ENCODE measurements at places on chromosomes 11 and 22.

GRCh38 chr22:29298641-29299040, 7.8 kb upstream of the GAS2L1 start:
- no peak for DNase-seq

GRCh38 chr11:19252394-19253152, 11.8 kb upstream of the E2F8 start:
- DNase-seq: no peak

- peak; percentile 88 for DNase-seq
Observed at GRCh38 chr11:7513234-7514098, at the start of gene PPFIBP2. Gene PPFIBP2 (plus strand): TSS chr11:7513999. CDS start chr11:7549476, 35,477 bp downstream.

DNA sequence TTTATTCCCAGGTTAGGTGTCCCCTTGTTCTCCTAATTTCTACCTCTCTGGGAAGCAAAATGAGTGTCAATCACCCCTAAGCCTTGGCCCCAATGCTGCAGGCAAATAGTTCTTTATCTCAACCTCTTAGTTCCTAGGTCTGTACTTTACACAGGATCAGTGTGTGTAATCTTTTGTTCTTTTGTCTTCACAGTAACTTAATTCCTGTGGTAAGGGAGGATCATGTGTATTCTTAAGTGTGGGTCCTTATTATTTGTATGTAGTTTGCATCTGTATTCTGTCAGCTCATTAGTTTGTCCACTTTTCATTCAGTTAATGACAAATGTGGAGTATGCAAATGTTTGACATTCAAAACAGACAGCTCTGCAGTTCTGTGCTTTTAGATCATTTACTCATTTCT, 166.7 kb downstream of the FAT3 start:
- no peak for DNase-seq

GRCh38 chr11:57047610-57048009, 58.9 kb downstream of the OR5AK2 start:
- no peak for DNase-seq

DNA sequence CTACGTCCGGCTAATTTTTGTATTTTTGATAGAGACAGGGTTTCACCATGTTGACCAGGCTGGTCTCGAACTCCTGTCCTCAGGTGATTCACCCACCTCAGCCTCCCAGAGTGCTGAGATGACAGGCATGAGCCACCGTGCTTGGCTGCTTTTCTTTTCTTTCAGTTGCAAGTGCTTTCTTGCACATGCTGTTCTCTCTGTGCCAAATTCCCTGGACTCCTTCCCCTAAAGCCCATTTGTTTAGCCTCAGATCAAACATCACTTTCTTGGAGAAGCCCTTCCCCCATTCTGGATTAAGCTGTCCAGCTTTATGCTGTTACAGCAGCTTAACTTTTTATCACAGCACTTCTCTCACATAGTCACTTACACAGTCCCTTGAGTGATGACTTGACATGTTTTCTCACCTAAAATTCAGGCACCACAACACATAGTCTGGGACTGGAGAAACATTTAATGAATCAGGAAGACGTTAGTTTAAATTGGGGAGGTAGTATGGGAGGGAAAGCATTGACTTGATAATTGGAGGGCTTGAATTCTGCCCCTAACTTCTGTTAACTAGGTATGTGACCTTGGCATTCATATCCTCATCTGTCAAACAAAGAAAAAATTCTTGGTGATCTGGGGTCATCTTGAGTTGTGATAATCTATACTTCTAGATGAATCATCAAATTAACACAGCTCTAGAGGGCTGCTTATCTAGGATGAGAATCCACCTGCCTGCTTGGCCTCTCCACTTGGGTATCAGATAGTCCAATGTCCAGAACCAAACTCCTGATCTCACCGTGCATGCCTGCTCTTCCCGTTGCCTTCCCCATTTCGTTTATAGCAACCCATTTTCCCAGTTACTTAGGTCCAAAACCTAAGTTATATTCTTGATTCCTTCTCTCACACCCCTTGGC, 18.4 kb downstream of the ACO2 start:
- no peak for DNase-seq

GRCh38 chr11:114928260-114928870, 250.0 kb downstream of the NXPE2 start:
- DNase-seq: no peak

DNA sequence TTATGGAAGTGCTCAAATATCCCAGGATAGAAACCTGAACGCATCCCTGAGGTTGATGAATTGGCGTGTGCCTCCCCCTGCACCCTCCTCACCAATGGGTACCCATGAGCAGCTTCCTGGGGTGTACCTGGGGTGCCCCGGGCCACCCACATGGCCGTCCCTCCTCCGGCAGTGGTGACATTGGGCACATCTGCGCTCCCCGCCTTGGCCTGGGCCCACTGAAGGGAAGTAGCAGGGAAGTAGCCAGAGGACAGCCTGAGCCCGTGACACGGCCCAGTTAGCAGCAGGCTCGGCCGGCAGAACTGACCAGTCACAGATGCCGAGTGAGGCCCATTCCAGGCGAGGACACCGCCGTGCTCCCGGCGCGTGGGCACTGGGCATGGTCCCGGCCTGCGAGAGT, 16.7 kb downstream of the MRPL23 start:
- DNase-seq: no peak

DNA sequence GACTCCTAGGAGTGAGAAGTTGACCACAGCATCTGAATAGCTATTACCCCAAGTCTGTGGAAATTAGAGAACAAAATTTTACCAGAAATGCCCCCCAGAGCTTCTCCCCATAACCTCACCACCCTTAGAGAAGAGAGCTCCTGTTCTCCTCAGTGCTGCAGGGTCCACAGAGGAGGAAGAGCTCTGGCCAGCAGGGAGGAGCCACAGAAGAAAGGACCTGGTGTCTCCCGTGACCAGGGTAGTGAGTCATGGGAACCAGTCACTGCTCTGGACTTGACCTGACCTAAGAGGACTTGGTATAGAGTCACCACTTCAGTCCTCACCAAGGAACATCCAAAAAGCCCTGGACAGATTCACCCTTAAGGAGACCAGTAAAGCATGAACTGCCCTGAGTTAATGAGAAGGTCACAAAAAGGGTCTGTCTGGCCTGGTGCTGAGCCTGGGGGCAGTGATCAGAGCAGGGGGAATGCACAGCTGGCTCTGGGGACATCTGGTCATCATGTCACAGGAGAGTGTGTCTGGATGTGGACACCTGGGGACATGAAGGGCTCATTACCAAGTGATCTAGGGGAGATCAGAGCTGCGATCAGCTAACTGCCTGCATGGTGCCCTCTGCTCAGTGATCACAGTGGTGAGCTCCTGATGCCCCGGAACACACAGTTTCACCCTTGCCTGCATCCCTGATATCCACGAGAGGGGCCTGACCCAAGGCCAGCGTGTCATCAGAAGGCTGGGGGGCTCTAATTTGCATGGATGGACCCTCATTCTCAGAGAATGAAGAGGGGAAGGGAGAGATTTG, 103.3 kb upstream of the TOP3B start:
- no peak for DNase-seq

DNA sequence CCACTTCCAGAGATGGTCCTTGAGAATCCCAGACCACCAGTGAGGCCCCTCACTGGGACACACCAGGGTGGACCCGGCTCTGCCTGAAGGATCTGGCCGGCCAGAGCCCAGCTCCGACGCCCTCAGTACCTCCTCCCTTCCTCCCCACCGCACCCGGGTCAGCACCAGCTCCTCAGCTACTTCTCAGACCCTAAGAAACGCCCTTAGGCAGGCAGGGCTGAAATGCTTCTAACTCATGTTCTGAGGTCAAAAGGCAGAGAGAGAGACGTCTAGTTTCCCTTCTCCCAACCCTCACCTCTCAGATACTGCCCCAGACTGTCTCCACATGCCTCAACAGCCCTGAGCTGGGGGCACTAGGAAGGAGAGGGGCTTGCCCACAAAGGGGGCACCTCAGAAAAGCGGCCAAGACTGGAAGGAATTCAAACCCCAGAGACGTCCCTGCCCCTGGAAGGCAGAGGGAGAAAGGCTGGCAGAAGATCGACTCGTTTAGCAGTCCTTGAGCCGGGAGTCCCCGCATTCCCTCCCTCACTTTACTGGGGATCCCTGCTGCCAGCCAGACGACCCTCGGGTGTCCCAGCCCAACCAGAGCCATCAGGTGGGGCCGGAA, 539 bp downstream of the USH1C start:
- no peak for DNase-seq

DNA sequence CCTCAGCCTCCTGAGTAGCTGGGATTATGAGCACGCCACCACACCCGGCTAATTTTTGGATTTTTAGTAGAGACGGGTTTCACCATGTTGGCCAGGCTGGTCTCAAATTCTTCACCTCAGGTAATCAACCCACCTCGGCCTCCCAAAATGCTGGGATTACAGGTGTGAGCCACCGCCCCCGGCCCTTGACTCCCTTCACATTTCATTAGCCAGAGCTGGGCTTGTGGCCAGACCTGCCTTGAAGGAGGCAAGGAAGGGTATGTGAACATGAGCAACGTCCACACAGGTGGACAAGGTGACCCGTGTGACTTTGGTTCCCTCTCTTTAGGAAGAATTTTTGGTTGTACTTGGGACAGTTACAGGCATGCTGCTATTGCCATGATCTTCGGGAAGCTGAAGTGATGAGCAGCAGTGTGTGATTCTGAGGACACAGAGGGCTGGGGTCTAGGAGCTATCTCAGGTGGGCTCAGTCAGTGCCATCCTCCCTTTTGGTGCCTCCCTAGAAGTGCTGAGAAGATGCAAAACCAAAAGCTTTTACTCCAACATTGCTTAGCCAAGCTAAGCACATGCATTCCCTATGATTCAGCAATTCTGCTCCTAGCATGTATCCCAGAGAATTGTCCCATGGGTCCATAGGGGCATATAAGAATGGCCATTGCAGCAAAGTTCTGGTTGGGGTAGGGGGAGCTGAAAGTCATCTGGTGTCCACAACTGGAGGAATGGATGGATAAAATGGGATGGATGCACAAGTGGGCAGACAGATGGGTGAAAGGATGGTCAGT, 6.1 kb downstream of the AP5B1 start:
- no peak for DNase-seq

- no peak for DNase-seq
Observed at GRCh38 chr22:25076336-25076735, 123.3 kb upstream of the CRYBB3 start.

GRCh38 chr11:67458266-67458665, 3.1 kb downstream of the CABP4 start:
- no peak for DNase-seq

DNA sequence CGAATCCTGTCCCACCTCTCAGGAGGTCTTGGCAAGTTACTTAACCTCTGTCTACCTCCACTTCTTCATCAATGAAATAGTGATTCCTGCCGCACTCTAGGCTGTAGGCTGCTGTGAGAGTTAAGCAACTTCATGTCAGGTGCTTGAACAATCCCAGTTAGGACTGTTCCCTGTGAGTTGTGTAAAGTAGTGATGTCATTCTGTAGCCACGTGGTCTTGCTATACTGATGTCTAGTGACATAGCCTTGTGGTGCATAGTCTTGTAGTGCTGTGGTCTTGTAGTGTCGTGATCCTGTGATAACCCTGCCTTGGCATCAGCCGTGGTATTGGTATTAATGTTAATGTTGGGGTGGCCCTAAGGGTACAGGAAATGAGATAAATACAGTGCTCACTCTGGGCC, 30.3 kb upstream of the PRR5 start:
- DNase-seq: no peak

DNA sequence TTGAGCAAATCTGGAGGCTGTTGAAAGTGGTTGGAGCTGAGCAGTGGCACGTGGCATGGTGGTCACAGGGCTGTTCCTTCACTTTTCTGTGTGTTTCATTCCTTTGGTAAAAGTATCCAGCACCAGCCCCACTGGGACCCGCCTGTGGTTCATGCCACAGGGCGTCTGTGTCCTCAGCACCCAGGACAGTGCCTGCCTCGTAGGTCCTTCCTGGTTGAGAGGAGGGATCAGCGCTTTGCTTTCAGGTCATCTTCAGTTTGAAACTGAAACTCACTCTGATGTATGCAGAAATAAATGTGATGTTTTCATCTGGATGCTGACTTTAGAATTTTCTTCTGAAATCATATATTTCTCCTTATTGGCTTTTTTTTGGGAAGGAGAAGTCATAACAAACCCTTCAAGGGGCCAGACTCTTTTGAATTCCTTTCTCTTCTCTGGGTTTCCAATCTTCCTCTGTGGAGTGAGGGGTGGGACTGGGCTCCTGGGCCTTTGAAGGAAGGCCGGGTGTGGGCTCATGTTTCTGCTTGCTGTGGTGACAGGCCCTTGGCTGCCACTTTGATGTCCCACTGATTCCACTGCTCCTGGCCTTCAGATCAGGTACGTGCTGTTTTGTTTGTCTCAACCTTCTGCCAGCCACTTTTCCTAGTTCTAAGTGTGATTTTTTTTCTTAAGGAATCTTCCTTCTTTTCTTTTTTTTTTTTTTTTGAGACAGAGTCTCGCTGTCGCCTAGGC, 26.2 kb downstream of the TBC1D22A start:
- DNase-seq: no peak

- DNase-seq: no peak
Observed at GRCh38 chr22:41177040-41177621, 28.0 kb upstream of the L3MBTL2 start.

GRCh38 chr11:127369356-127369755, 368.8 kb upstream of the KIRREL3 start:
- DNase-seq: no peak

- no peak for DNase-seq
Observed at GRCh38 chr11:123273616-123274015, 78.6 kb upstream of the CLMP start.

- no peak for DNase-seq
Observed at GRCh38 chr22:34866495-34867131, 199.3 kb upstream of the ISX start.

GRCh38 chr11:118215765-118216164, 9.0 kb downstream of the JAML start:
- DNase-seq: no peak

DNA sequence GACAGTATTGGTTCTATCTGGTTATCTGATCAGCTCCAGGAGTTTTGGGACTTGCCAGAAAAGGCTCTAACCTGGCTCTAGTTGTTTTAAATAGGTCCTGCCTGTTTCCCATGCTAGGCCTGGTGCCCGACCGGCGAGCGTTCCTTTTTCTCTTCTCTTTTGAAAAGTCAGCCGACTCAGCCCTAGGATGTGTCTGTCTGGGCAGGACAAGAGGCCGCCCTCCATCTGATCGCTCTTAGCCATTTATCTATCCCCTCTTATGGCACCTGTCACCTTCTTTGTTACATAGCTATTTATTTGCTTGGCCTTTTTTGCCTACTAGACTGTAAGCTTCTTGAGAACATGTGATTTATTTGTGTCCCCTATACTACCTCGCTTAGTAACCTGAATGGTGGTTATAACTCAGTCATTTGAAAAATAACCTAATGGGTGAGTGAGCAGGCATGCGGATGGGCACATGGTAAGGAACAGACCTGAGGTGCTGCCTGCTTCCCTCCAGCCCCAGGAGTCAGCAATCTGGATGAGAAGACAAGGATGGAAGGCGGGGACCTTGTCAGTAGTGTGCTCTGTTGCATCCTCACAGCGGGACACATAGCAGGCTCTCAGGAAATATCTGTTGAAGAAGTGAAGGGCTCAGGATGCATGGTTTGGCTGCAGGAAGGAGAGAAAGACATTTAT, 108.4 kb downstream of the ZBTB16 start:
- no peak for DNase-seq

DNA sequence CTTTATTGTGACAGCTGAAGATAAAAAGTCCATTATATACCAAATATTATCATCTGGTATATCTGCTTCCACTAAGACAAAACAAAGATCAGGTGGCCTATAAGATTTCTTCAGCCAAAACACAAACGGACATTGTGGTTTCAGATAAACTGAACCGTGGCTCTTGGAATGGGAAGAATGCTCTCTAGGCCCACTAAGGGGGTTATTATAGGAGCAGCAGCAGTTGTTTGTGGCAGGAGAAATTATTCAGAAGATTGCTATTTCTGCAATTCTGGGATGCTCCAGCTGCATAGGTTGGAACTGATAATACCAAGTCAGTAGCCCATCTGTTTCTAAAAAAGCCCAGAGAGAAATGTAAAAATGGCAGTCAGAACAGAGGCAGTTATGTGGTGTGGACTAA, 145.3 kb downstream of the NCAM1 start:
- DNase-seq: no peak
